ENCODE measurements at places on chromosomes 1 and 21.

- no peak for DNase-seq
These were observed 35.9 kb upstream of the CCSAP start for GRCh38 chr1:229378586-229379367.

DNA sequence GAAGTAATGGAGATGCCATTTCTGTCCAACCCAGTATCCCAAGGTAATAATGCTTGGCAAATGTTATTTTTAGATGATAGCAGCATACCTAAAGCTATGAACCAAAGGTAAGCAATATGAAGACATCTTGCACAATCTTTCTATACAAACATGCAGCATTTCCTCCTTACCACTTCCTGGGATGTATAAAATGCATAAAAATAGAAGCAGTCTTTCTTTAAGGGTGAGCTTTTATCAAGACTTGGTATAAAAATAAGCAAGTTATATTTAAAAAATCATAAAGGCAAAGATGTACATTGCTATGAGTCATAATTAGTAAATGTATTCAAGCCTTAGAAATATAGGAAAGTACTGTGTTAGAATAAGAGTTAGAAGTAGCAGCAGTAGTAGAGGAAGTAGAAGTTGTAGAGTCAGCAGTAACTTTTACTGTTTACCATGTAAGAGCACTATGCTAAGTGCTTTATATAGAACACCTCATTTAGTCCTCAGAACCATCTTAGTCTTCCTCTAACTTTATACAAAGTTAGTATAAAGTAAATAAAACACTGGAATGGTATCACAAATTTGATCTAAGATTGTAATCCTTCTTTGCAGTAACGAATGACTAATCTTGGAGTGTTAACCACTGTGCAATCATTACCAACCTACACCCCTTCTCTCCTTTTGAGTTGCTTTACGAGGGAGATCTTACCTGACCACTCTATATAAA, 371.3 kb downstream of the VAV3 start:
- no peak for DNase-seq

GRCh38 chr1:245000872-245001188, 136.5 kb upstream of the HNRNPU start:
- no peak for DNase-seq

DNA sequence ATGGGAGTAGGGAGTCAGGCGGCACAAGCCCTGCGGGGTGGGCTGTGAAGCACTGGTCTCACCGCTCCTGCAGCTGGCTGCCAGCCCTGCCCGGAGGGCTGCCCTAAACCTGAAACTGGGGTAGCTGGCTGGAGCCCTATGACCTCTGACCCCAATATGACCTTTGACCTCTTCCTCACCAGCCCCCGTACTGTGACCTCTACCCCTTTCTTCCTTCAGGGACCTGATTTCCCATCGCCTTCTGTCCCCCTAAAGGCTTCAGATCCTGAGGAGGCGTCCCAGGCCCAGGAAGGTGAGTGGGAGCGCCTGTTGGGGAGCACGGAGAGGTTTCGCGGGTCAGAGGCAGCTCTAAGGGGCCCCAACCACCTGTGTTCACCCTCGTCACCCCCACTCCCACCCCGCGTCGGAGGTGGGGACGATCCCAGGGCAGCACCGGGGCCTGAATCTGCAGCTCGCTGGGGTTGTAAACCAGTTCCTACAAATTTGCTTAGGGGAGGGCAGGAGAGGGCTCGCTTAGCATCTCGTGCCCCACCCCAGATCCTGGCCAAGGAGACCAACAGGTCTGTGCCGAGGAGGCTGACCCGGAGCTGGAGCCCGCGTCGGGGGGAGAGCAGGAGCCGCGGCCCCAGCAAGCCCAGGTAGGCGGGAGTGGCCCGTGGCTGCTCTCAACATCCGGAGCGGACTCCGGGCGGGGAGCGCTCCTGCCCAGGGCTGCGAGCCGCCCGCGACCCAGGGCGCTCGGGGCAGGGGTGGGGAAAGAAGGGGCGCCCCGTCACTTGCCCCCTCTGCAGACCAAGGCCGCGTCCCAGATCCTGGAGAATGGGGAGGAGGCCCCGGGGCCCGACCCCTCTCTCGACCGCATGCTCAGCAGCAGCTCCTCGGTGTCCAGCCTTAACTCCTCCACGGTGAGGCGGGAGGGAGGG, 7.3 kb downstream of the SYTL1 start:
- no peak for DNase-seq

DNA sequence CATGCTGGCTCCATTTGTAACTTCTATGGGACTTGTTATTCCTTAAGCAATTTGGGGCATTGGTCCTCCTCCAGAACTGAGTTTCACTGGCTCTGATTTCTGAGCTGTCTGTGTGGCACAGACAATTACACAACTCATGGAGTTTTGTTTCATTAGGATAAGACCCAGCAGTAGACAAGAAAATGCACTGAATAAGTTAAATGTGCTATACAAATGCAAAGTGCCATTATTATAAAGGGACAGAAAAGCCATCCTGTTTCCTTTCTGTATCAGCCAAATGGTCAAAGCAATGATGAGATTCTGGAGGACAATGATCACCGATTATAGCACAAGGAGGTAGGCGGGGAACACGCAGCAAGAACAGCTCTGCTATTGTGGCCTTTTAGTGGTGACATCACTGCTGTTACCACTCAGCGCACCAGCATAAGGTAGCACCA, 81.9 kb downstream of the CNIH3 start:
- DNase-seq: no peak

- DNase-seq: peak; percentile 22
These were observed 39.6 kb upstream of the LBR start for GRCh38 chr1:225467193-225468020.

DNA sequence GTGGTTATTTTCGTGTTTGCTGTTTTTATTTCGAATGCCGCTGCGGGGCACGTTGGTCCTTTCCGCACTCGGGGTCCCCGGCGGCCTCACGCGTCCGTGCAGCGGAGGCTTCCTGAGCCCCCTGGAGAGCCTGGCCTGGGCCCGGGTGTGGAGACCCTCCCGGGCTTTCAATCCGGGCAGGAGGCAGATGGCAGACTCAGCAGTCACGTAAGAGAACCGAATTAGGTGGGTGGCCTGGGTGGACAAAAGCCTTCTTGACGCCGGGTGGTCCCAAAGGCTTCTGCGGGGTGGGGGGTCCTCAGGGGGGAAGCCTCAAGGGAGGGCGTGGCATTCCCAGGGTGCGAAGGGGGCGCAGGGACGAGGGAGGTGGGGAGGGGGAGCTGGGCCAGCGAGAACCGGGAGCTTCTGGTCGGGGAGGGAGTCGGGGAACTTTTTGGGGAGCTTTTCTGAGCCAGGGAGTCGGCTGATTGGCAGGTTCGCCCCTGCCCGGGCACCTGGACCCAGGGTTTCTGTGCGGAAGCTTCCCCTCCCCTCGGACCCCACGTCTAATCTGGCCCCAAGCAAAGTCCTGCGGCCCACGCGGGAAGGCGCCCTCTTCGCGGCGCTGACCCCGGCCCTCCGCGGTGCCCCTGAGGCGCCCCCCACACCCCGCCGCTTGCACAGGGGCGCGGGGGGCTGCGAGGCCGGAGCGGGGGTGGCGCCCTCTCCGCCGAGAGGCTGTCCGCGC, 1.3 kb upstream of the HES4 start:
- DNase-seq: no peak

DNA sequence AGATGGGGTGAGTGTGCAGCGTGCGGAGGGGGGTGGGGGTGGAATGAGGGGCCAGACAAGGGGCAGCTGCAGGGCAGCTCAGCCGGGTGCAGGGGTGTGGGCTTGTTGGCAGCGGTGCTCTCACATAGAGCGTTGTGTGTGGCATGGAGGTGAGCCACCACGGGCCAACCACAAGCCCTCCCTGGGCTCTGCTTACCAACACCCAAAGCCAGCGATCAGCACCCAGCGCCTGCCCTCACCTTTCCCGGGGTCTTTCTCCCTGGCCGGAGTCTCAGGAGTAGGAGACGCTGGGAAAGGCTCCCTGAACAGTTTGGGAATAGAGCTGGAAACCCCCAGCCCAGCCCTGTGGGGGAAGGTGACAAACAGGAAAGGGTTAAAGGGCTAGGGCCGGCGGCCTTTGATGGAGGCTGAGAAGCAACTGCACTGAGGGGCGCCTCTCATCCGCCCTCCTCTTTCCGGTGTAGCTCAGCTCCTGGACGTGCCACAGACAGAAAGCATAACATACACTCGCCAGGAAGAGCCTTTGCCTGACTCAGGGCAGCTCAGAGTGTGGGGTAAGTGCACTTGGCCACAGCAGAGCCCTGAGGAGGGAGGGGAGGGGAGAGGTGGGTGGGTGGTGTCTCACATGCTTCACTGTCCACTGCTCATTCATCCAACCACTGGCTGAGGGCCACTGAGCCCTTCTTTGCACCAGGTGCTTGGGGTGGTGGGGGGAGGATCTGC, 577 bp downstream of the IKBKE start:
- no peak for DNase-seq

DNA sequence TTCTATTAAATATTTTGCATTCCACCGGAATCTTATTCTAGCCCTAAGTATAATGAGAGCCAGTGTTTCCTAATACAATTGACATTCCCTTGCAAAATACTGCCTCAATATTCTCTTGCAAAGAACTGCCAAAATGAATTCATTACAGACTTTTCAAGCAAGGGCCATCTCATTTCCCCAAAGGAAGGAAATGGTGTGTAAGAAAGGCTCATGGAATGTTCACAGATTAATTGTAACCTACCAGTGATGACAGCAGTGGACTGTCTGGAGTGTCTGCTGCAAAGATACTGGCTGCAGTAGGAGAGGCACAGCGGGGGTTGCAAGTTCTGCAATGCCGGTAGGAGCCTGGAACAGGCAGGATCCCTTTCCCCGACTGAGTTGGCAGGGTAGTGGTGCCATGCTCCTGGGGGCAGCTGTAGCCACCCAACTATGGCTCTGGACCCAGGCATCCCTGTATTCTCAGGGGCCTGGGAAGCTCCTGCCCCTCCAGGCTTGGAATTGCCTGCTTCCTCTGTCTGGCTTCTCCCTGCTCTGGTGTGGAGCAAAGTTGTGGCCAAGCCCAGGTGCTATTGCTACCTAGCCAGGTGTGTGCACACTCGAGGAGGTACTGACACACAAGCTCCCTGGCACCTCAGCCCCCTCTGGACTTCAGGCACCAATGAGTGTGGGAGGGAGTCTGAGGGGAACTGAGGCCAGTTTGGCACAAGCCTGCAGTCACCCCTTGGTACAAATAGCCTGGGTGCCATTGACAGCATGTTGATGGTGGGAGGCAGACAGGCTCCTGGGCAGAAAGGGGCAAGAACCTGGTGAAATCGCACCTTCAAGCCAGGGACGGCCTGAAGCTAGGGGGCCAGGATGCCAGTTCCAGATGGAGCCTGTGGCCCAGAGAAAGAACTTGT, 1371.0 kb downstream of the KCNT2 start:
- no peak for DNase-seq

DNA sequence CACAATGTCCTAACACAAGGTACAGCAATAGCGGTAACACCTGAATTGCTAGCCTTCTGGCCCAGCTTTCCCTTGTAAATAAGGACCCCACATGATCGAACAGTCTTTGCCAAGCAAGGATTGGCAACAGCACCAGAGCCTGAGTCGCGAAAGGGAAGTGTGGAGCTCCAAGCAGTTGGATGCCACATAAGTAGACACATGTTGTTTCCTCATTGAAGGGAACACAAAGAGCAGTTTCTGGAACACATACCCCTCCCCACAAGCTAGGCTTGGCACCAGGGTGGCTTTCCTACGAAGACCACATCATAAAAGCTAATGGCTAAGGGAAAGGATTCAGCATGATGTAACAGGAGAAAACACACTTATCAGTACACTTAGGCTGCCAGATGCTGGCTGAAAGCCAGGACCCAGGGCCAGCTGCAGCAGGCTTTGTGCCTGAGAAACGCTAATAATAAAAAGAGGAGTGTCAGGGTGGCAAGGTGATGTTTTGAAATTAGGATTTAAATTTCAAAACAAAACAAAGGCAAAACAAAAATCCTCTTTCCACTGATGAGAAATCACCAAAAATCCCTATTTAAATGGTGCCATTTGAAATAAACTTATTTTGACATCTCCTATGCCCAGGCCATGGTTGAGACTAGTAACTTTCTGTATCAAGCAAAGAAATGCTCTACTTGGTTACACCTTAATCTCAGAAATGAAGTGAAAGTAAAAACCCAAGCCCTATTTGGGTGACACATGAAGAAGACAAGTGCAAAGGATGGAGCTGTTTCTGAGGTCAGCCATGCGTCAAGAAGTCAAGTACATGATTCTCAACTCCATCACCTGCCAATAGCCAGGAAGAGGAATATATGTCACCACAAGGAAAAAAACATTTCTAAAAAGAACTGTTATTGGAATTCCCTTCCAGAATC, 11.9 kb upstream of the CPLANE2 start:
- peak; percentile 77 for DNase-seq

DNA sequence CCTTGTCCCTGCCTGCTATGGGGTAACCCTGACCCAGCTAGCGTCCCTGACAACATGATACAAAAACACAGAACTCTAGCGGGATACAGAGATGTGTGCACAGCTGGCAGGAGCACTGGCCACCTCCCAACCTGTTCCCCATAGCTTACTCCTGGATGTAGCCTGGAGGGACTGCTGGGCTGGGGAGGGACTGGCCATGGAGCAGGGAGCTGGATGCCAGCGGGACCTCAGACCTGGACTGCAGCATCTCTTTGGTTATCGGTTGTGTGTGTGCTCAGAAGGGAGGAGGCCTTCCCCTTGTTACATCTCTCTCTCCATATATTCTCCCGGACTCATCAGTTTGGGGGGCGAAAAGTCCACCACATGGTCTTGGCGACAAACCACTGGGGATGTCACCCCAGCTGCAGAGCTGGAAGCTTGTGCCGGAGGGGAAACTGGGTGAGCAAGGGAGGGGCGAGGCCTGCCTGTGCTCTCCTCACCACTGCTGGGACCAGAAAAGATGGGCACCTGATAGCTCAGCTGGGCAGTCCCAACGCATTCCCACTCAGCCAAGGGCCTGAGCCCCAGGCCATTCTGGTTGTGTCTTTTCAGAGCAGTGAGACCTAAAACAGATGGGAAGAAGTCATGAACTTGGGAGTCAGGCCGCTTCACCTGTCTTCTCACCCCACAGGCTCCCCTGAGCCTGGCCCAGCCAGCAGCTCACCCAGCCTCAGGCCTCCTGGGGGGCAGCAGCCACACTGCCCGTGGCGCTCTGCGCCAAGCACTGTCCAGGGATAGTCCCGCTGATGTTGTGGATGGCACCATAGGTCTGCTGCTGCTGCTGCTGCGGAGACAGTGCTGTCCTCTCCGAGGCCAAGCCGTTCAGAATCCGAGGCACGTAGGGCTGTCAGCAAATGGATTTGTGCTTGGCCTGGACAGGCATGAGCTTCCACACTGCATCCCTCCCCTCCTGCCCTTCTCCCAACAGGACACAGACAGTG, 35.6 kb downstream of the TMEM63A start:
- DNase-seq: no peak

- no peak for DNase-seq
These were observed 3.4 kb upstream of the KCNN3 start for GRCh38 chr1:154873321-154873950.

- DNase-seq: peak; percentile 38
These were observed 37.2 kb upstream of the NPL start for GRCh38 chr1:182752077-182752988.

Measured in midbrain (tissue), 1 donor.